Heart right ventricle (tissue), 16 donors: ENCODE measurements at places on chromosomes 1 and 21.

- no peak for DNase-seq
These were observed 40.9 kb downstream of the SYT6 start for GRCh38 chr1:114112775-114113174.

GRCh38 chr1:94544706-94545490, 3.3 kb upstream of the F3 start:
- no peak for DNase-seq

- no peak for DNase-seq
These were observed 105.8 kb upstream of the RAB4A start for GRCh38 chr1:229164836-229165735.

GRCh38 chr1:1275836-1276235, 2.2 kb upstream of the UBE2J2 start:
- DNase-seq, result no peak

- no peak for DNase-seq
These were observed 20.6 kb downstream of the LAMC2 start for GRCh38 chr1:183206538-183207122.

- no peak for DNase-seq
These were observed 44.6 kb downstream of the NFYC start for GRCh38 chr1:40736085-40736531.

DNA sequence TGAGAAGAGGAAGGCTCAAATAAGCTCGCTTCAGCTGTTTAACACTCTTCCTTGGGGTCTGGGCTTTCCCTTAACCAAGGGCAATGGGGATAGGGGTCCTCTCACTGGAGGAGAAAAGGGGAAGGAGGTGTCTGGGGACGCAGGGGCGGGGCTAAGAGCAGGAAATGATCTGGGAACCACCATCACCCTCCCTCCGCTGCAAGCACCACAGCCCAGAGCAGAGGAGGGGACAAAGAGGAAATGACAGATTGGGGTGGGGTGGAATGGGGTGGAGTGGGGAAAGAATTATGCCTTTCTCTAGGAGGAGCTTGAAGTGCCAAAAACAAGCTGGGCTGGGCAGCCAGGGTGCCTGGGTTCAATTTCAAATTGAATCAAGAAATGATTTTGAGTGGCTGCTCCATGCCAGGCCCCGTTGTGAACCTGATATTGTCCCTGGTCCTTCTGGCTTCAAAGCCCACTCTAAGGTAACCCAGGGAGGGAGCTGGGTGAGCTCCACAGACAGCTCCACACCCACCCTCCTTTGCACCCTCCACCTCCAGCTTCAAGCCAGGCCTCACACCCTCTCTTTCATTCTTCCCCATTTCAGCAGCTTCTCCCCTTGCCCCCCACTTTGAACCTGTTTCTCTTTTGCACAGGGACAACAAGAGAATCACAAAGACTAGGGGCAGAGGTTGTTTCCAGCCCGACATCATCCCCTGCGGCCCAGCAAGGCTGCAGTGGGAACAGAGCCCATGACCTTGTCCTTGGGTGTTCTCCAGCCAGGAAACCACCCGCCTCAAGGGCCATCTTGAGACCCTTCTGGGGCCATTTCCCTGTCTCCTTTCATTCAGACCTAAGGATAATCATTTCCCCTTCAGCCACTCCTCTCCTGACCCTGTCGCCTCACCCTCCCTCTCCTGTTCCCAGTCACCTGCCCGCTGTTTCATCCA, 1.1 kb downstream of the ARHGAP30 start:
- peak; percentile 62 for DNase-seq

- DNase-seq, result no peak
These were observed 7.7 kb upstream of the TCP10L start for GRCh38 chr21:32592929-32593502.

- no peak for DNase-seq
These were observed 20.4 kb downstream of the PRMT6 start for GRCh38 chr1:107076841-107077240.
